ENCODE measurements at places on chromosomes 3 and 15.
A peak's percentile ranks its signal among the peaks of the same experiment; 100 is the strongest.

DNA sequence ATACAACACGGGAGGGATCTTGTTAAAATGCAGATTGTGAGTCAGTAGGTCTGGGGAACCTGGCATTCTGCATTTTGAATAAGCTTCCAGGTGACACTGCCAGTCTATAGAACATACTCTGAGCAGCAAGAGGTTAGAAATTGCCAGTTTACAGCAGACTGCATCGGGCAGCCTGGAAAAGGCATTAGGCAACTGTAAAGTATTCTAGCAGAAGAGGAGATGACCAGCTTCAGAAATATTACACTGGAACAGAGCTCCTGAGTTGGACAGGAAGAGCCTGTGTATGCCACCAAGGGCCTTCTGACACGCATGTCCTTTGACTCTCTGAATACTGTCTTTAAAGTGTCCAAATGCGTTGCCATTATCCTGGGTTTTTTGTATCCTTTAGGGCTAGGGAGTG, 2.5 kb upstream of the ACAN start:
- no peak for DNase-seq

GRCh38 chr3:49498648-49499047, 28.6 kb downstream of the DAG1 start:
- no peak for DNase-seq

DNA sequence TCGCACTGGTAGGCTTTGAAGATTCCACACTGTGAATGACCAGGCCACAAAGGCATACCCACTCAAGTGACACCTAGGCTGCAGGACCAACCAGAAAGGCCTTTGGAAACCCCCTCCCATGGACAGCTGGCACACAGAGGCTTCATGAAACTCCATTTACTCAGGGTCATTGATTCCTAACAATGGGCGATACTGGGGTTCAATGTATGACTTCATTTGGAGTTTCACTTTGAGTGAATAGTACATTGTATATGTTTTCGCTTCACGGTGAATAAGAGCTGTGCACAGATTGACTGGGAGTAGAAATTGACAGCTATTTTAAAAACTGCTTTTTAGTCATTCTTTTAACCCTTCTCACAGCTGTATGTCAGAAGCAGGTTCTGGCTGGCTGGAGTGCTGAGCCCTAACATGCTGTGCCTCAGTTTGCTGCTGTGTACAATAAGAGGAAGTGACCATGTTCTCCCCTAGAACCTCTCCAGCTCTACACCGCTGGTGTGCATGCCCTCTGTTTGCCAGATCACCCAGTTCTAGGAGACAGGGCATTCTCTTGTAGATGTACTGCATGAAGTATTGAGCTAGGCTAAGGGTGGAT, 15.4 kb upstream of the CX3CR1 start:
- DNase-seq, result no peak

GRCh38 chr3:103629391-103629790, 1194.6 kb downstream of the ZPLD1 start:
- no peak for DNase-seq

DNA sequence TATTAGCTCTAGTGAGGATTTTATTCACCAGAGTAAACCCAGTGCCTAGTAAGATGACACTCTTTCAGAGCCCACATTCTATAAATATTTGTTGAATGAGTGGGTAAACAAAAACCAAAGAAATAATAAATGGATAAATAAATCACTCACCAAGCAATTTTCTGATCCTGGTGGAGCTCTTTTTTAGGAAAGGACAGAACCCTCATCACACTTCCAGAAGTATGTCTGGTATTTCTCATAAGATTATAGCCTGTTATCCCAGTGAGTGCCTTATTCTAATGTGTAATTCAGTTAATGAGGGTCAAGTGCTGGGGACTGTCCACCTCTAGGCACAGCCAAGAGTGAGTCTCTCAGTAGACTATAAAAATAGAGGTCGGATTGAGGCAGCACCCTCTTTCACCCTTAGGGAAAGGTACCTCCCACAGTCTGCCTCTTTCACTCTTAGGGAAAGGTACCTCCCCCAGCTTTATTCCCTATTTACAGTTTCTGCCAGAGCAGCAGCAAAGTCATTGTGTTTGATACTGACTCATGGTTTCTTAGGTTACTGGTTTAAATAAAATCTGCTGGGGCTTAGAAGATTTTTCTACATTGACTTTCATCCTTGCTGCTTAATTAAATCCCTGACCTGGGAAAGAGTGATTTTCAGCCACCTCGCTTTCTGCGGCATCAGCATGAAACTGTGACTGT, 145.0 kb downstream of the STAC start:
- DNase-seq, result no peak

DNA sequence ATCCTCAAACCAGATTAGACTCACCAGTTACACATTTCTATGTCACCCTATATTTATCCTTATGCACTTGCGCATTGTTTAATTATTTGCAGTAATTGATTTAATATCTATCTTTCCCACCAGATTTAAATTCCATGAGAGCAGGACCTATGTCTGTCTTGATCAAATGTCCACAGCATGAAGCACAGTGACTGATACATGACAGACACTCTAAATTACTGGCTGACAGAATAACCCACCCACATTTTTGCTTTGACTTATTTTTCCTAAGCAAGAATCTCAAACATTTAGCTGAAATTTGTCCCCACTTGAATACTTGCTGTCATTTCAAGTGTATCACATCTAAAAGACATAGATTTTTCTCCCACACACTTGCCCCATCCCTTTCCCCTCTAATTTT, 7.5 kb downstream of the CD200R1 start:
- no peak for DNase-seq

DNA sequence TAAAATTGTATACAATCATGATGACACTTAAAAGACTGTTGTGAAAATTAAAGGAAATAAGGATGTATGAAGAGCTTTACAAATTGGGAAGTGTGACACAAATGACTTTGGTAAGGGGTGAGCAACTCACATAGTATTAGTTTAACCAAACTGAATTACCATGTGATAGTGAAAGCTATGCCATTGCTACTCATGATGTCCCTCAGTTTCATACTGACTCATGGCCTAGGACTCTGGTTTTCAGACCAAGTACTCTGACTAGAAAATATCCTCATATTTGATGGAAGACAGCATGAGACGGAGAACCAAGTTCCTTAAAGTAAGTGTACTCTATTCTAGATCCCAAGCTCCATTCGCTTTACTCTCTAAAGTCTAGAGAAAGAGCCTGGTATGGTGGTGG, 203.2 kb upstream of the ICE2 start:
- no peak for DNase-seq

- no peak for DNase-seq
Observed at GRCh38 chr15:66389859-66390381, 3.2 kb downstream of the MAP2K1 start.

DNA sequence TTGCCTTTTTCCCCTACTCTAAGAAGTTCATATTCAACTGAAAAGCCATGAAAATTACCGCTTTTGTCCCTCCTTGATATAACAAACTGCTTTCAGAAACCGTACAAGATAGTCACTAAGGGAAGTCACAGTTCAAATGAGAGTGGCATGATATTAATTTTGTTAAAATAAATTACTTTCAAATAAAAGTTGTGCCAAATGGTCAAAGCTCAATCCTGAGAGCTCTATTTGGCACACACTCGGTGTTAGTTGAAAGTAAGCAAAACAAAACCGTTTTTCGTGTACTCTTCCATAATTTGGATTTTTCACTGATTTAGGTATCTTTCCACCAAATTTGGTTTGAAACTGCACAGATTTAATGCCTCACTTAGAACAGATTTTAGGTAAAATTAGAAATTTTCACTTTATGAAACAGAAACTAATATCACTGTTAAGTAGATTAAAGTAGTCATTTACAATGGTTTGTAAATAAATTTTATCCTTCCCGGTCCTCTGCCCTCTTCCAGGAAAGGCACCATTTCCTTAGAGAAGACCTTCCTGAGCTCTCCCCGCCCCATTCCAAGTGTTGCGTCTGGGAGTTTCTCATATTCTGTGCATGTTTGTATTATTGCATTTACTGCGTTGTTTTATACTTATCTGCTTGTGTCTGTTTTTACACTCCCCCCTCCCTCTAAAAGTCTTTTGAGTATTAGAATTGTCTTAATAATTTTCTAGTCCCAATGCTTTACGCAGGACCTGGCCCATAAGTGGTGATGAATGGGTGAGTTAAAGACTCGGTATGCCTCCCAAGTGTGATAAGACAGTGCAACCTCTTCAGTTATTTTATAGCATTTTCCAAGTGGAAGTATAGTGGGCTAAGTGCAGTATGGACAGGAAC, 853 bp downstream of the TCAIM start:
- no peak for DNase-seq

GRCh38 chr3:33095436-33095835, 1.5 kb downstream of the GLB1 start:
- DNase-seq, result no peak

DNA sequence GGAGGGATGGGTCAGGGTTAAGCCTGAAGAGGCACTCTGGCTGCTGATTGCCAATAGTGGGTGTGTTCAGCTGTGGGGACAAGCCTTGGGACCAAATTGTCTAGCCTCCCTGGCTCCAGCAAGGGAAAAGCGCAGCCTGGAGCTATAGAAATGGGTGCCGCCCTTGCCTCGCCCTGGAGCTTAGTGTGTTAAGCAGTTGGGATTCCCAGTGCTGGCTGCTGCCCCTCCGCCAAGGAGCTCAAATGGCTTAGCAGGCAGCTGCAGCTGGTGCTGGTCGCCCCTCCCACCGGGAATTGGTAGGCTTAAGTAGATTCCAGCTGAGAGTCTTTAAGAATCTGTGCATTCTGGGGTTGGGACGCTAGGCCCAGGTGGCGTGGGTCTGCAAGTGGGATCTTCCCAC, 662.9 kb upstream of the TBL1XR1 start:
- DNase-seq, result no peak

DNA sequence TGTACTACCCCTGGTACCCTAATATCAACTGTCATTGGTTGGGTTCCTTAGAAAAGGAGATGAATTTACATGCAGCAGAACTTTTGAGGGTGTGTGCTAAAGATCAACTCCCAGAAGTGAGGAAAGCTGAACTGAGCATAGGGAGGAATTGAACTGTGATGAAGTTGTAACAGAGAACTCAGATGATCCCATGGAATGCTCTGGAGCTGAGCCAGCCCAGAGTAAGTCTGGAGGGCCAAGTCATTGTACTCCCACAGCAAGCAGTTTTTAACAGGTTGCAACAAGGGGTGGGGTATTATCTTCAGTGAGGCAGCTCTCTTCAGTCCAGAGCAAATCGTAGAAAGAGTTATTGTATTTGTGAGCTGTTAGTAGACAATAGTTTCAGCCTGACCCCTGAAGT, 572.3 kb downstream of the PYDC2 start:
- no peak for DNase-seq

- peak; percentile 76 for DNase-seq
Observed at GRCh38 chr3:106609666-106610301, 741.0 kb upstream of the CBLB start.

DNA sequence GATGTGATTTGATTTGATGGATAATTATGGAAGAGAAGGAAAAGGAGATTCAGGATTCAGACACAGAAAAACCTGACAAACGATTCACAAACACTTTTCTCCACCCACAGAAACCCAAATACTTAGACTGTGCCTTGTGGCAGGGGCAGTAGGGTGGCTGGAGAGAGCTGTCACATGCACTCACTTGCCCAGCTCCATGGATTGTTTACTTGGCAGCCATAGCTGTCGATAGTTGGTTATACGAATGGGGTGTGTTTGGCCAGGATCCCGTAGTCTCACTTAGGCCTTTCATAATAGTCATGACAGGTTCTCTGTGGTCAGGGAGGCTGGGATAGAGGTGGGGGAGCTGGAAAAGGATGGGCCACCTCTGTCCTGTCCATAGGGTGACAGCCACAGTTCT, 76.9 kb downstream of the CACNA1D start:
- no peak for DNase-seq

DNA sequence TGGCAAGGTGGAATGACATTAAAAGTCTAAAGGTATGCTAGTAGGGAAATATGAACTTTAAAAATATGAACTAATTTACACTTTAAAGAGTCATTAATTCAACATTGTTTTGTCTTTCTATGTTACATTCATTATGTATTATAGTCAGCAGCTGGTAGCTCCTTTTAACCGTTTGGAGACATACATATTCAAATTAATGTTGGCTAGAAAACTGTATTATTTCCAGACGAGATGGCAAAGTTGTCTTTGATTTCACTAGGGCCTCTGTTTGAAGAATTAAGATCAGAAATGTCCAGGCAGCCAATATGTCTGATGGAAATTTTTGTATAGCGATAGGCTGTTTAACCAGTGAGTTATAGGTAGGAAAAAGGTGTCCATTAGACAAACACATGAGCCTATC, 817.6 kb downstream of the GRM7 start:
- no peak for DNase-seq

DNA sequence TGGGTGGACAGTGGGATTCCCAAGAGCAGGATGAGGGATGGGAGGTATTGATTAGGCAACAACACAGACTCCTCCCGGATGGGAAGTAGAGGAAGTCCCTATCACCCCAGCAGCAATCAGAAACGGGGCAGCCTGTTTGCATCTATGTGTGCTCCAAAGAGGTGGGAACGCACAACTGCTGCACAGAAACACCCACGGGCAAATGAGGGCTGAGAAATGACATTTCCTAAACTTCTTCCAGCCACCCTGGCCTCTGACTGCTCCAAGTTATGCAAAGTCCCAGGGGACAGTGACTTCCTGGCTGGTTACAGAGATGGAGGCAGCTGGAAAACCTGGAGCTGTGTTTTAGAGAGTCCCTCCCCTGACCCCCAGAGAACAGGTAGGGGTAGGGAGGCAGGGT, 42.6 kb downstream of the HCN4 start:
- DNase-seq, result no peak

DNA sequence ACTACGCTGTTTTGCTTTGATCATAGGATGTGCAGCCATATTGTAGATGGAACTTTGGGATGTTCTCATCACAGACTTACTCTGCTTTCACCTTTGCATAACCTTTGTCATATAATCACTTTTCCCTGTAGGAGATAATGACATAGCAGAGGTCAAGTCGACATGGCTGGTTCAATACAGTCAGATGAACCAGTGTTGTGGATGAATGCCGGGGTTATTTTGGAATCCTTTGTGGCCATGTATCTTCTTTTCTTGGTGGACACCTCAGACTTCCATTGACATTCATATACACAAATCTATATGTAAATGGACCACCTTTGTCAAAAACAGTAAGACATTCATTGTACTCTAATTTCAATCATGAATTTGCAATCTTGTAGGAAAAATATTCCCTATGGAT, 180.2 kb downstream of the PTPRG start:
- no peak for DNase-seq

DNA sequence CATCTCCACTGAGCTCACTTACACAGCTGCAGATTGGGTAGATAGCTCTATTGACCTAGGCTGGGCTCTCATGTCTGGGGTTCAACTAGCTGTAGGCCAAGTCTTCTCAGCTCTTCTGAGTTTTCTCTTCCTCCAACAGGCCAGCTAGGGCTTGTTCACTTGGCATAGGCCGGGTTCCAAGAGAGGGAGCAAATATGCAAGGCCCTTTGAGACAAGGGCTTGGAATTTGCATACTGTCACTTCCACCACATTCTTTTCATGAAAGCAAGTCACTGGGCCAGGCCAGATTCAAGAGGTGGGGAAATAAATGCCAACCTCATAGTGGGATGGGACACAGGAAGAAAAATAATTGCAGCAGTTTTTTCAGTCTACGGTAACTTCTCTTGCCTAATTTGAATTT, 25.2 kb downstream of the PIGB start:
- DNase-seq, result no peak

- DNase-seq, result no peak
Observed at GRCh38 chr15:70856884-70857561, 3.1 kb upstream of the LARP6 start.
